HEK293T (cell line): ENCODE measurements at places on chromosomes 2 and 18.

DNA sequence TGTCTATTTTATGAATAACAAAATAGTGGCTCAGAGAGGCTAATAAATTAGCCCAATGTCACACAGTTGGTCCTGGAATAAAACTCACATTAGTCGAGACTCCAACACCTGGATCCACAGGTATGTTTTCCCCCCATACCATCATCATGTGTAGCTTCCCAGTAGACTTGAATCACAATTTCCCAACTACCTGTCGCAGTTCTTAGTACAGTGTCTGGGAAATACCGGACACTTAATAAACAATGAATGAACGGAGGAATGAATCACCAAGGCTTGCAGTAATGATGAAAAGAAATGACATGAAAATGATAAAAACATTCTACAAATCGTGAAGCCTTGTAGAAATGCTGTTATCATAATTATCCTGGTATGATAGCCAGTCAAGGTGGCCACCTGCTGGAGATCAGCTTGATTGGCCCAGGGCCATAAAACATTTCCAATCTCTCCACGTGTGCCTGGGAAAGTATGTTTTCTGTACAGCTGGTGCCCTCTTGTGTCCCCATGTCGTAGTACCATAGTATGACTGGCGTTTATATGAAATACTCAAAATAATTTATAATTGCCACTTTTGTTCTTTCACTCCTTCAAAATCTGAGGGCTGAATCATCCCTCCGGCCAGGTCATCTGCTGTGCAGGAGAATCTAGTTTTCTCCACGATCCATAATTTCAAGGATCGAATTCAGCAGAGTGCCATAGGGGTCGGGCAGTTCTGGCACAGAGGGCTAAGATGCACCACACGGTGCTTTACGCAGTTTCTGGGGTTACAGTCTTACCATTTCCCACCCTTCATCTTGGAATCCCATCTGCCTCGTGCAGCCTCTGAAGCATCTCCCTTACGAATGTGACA lies 95.4 kb downstream of the LAMA1 start:
- peak; percentile 58 for DNase-seq

GRCh38 chr2:237572021-237572741 lies 5.8 kb downstream of the PRLH start:
- DNase-seq: peak; percentile 94

- DNase-seq: no peak
These were observed 13.4 kb upstream of the ARHGEF4 start for GRCh38 chr2:130823171-130823885.

GRCh38 chr2:207117668-207118067 lies 48.1 kb downstream of the KLF7 start:
- DNase-seq: no peak

DNA sequence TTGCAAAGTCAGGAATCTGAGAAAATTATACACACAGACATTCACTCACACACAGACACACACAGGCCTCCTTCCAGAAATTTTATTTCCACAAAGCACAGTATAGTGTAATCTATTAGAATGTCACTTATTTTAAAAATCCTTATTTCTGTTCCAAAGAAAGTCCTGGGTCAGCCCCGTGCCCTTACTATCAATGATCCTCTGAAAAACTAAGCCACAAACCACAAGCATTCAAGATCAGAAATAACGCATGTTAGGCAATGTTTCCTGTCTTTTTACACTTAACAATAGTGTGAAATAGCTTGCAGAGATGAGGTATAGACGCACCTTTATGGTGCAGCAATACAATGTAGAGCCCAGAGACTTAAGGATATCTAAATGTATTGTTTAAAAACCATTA lies 25.8 kb downstream of the TBC1D8 start:
- no peak for DNase-seq

- DNase-seq: no peak
These were observed 49.4 kb downstream of the IMPA2 start for GRCh38 chr18:12030670-12031069.

GRCh38 chr18:59604877-59605276 lies 92.3 kb downstream of the CCBE1 start:
- no peak for DNase-seq

DNA sequence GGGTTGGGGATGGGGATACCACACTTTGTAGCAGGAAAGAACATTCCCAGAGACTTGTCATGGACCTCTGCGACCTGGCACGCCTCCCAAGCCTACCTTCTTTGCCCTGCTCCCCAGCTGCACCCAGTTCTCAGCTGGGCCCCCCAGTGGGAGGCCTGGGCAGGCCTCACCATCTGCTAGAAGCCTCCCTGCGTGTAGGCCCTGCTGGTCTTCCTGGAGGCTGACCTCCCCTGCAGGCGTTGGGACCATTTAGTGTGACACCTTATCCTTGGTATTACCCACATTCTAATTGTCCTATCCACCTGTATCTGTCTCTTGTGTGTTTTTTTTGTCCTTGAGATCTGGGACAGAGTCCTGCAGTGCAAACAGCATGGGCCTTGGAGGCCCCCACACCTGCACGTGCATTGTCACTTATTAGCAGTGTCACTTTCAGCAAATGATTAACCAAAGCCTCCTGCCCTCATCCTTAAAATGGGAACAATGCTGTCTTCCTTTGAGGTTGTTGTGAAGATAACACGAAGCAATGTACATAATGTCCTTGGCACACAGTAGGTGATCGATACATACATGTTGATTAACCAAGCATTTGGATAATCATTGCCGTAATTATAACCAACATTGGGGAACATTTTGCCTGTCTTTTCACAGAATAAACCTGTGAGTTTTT lies 77.2 kb downstream of the LIPG start:
- no peak for DNase-seq

DNA sequence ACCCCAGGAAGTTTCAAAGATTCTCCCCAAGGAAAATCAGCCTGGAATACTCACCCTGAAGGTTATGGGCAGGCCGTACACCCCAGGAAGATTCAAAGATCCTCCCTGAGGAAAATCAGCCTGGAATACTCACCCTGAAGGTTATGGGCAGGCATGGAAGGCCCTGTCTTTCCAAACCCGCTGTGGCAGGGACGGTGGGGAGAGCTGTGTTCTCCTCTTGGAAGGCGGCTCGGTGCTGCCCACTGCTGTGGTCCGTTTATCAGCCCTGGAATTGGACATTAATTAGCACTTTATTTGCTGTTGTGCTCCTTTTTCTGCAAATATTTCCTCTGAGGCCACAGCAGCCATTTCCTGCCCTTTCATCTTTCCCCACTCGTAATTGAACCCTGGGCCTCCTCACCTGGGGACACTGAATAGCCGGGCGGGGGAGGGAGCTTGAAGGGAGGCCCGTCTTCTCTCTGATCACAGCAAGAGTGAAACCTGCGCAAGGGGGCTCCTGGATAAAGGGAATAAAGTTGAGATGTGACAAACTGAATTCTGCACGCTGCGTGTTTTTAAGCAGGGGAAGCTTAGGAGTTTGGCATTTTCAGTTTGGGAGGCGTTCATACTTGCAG lies 308.7 kb upstream of the SALL3 start:
- no peak for DNase-seq

- no peak for DNase-seq
These were observed 28.6 kb downstream of the FEZ2 start for GRCh38 chr2:36569267-36569856.

GRCh38 chr2:211070547-211070946 lies 514.1 kb downstream of the CPS1 start:
- DNase-seq: no peak

DNA sequence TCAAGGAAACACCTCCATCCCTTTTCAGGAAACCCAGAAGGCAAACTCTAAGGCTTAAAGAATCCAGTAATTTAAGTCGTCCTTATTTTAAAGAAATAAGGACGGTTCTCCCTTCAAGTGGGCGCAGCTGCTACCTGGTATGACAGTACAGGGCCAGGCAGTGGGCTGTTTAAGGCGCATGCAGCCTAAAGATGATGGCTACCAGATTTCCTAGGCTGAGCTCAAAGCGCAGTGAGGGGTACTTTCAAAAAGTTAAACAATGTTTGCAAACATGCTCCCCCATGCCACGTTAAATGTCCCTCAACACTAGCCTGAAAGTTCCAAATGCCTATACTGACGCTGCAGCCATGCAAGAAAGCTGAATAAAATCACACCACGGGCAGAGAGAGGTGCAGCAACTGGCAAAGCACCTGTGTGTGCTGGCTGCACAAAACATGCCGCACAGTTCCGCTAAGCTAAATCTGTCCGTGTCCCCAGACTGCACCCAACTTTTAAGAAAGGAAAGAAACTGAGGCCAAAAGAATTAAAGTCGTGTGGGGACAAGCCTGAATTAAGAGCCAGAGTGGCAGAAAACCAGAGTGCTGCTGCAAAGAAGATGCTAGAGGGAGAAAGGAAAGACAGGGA lies 583 bp downstream of the HIBCH start:
- DNase-seq: peak; percentile 14

GRCh38 chr2:207805566-207806226 lies 36.0 kb upstream of the FZD5 start:
- DNase-seq: no peak

DNA sequence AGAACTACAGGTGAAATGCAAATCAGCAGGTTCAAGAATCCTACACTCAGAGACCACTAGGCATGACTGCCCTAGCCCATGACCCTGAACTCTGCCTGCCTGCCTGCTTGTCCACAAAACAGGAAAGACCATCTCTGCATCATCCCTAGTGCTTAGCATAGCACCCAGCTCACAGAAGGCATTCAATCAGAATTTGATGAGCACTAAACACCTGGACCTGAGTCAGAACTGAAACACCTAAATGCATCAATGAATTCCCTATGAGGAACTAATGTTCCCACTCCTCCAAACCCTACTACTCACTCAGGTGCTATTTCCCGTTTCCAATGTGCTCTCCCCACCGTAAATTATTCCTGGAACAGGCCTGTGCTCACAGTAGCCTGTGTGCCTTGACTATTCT lies 21.7 kb downstream of the MRPS5 start:
- no peak for DNase-seq

DNA sequence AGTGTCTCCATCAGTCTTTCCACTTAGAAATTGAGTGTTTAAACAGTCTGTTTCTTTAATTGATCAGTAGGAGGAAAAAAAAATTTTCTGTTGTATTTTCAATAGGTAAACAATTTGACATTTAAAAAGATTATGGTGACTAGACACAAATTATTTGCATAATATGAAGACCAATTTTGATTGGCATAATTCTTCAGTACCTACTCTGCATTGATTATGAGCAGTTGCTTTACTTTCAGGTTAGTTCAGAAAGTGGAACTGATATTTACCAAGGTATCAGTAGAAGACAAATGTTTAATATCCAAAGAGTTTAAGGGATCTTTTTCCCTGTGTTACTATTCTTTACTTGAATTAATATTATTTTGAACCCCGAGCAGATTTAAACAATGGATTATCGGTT lies 2.6 kb downstream of the ADAM23 start:
- DNase-seq: no peak

DNA sequence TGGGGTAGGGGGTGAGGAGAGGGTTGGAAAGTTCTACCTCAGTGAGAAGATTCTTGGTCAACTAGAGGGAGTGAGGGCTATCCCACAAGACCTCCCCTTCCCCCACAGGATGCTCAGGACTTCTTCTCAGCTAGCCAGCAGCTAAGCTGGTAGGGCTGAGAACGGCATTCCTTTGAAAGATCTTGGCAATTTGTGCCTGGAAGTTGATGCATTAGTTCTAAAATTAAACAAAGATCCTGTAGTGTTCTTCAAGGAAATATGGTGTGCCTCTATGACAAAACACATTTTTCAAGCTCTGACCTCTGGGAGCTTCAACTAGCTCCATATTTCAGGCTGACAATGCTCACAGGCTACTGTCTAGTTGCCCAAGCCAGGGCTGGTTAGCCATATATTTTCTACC lies 2.3 kb downstream of the LYPD1 start:
- no peak for DNase-seq

DNA sequence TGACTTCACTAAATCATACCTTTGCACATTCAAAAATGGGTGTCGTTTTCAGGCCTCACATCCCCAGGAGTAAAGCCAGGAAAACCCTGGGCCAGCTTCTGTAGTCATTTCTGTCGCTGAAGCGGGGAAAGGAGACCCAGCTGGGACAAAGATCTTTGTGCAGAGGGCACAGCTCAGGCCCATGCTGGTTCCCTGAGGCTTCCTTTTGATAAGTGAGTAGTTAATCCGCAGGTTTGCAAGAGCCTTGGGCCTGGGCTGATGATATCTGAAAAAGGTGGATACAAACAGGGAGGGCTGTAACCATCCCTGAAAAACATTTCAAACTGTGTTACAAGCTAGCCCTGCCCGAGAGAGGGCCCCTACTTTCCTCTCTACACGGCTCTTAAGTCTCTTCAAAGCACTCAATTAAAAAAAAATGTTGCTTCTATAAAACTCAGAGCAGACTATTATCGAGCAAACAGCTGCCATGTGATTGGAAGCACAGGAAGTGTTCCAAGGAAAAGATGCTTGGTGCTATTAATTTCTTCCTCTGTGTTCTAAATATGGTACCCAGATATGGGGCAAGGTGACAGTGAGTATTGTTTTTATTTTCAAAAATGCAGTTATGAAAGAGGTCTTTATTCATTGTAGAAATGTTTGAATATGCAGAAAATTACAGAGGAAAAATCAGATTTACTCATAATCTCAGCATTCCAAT lies 117.2 kb downstream of the LNPK start:
- DNase-seq: no peak

- DNase-seq: no peak
These were observed 1219.8 kb upstream of the ZEB2 start for GRCh38 chr2:145739681-145740080.

GRCh38 chr2:197946562-197946961 lies 142.2 kb downstream of the PLCL1 start:
- DNase-seq: peak; percentile 13

DNA sequence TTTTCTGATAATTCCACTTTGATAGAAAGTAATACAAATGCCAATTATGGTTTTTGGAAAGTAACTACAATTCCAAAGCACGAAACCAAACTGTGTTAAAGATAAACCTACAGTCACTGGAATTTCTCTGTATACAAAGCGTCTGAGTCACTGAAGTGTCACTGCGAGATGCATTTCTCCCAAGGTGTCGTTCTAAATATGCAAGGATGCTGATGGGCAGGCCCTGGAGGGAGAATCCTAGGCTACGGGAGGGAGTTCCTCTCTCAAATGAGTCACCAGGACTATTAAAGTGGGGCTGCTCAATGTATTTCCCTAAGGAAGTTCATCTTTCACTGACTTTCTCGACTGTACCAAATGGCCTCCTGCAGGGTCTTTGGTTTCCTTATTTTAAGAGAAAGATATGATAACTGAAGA lies 163.8 kb upstream of the STK17B start:
- no peak for DNase-seq

- no peak for DNase-seq
These were observed 141.1 kb downstream of the RBMS1 start for GRCh38 chr2:160352500-160352899.
